Mesenteric fat pad (tissue), 1 donor: ENCODE measurements at places on chromosomes 7 and 10.

DNA sequence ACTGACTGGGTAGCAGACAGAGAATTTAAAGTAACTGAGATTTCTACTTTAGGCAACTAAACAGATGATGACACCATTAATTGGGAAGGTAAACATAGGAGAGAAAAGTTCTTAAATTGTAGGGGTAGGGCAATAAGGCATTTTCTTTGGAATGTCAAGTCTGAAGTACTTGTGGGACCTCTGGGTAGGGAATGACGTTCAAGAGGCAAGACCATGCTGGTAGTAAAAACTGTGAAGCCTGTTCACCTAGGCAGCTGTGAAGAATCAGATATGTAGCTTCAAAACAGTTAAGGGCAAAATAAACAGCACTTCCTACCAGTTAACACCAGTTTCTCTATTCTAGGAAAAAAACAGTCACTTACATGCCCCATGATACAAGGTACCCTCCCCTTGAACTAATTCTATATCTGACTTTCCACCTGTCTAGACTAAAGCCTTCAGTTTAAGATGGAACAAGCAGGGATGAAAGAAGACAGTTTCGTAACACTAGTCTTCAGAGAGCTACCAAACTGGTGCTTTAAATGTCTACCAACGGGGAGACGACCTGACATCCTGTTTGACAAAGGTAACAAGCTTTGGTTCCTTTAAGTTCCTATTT lies 63.1 kb upstream of the KCNIP2 start:
- DNase-seq = no peak

DNA sequence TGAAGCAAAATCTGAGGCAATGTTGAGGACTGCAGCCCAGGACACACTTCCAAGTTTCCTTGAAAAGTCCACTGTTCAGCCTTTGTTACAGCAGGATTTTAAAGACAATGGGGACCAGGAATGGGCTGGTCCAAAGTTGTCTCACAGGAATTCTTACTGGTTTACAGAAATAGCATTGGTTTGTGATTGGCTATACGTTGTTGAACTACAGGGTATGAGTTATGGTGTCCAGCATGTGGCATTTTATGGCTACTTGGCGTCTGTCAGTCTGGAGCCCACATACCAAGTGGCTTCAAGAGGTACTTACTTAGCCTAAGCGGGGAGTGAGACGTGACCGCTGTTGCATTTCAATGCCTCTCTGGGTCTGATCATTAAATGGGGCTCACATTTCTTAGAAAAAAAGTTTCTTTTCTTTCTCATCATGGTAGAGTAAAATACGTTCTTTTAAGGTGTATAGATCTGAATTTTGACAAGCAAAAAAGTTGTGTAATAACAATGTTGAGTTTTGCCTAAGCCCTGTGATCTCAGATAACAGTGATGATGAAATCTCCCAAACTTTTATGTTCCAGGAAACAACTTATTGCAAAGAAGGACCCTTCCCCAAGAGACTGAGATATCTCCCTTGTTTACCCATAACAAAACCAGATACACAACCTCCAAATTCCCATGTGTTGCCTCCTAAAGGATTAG lies 100.0 kb upstream of the TRIM24 start:
- no peak for DNase-seq

- DNase-seq = no peak
Measured at GRCh38 chr10:66656499-66656898, 269.3 kb upstream of the LRRTM3 start.

- no peak for DNase-seq
Measured at GRCh38 chr10:27745732-27746396, at the start of gene MKX. MKX (minus strand) TSS chr10:27745819; CDS start chr10:27743415, 2,404 bp downstream.

DNA sequence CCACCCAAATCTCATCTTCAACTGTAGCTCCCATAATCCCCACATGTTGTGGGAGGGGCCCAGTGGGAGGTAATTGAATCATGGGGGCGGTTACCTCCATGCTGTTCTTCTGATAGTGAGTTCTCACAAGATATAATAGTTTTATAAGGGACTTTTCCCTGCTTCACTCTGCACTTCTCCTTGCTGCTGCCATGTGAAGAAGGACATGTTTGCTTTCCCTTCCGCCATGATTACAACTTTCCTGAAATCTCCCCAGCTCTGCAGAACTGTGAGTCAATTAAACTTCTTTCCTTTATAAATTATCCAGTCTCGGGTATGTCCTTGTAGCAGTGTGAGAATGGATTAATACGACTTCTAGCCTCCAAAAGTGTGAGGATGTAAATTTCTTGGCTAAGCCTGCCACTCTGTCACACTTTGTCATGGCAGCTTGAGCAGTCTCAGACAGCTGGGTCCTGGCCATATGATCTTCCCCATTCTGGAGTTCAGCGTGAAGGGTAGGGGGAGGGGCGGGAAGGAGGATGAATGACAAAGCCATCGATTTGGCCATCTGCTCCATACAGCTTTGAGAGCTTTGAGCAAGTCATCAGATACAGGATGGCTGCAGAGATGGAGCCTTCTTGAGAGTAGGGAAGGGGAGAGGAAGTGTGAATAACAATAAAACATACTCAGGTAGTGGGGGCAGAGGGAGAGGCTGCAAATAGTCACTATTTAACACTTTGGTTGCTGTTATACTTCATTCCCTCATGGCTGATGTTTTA lies 19.1 kb upstream of the INPP5F start:
- no peak for DNase-seq

DNA sequence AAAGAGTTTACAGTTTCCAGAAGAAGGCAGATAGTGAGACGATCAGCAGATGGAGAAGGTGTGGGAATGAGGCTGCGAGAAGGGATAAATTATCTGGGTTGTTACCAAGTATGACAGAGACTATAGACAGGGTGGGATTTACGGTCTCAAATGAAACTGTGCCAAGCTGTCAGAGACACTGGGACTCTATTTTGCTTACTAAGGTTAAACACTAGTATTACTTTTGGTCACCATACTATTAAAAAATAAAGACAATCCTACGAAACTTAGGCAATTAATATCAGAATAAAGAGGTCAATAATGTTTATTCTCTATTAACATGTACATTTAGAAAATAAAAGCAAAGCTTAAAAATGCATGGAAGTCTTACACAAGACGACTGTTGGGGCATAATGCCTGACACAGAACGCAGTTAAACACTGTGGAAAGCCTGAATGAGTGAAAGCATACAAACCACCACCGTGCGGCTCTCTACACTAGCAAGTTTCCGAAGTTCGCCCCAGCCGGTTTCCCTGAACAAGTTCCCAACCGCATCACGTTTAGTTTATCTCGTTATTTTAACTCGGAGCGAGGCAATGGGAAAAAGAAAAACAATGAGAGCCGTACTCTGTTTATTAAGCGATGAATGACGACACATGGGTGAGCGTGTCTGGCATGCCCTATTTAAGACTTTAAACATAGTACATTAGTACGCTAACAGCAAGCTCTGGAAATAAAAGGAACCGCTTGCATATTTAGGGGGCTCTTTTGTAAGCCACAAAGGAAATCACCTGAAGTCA lies 909 bp upstream of the CC2D2B start:
- DNase-seq = no peak

DNA sequence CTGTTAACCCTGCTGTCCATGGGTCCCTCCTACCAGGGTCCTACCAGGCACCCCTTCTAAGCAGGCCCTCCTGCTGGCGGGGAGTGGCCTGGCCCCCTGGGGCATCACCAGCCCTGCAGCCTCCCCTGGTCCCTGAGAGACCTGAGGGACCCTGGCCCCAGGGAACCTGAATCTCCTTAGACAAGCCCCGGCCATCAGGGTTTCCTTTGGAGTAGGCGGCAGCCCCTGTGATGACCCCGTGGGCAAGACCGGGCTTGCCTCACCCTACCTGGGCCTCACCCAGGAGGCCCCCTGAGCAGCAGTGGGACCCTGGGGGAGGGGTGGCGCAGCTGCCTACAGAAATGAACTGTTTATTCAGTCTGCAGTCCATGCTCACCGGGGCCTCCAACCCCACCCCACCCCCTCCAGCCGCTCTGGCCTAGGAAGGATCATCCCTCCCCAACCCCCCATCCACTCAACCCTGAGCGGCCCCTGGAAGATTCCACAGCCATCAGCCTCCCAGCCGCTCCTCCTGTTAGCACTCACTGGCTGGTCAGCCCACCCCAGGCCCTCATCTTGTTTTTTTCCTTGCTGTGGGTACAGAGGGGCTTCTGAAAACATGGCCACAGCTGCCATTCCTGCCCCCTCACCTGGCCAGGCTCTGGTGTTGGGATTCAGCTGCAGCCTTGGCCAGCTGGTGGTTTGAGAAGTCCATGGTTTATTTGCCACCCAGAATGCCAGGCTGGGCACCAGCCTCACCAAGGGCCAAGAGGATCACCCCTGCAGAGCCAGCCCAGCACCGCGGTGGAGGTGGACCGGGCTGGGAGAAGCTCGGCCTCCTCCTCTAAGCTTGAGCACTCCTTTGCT lies 34.8 kb upstream of the CHST15 start:
- DNase-seq = peak; percentile 64

- DNase-seq = no peak
Measured at GRCh38 chr7:132511387-132511786, 64.9 kb downstream of the PLXNA4 start.

DNA sequence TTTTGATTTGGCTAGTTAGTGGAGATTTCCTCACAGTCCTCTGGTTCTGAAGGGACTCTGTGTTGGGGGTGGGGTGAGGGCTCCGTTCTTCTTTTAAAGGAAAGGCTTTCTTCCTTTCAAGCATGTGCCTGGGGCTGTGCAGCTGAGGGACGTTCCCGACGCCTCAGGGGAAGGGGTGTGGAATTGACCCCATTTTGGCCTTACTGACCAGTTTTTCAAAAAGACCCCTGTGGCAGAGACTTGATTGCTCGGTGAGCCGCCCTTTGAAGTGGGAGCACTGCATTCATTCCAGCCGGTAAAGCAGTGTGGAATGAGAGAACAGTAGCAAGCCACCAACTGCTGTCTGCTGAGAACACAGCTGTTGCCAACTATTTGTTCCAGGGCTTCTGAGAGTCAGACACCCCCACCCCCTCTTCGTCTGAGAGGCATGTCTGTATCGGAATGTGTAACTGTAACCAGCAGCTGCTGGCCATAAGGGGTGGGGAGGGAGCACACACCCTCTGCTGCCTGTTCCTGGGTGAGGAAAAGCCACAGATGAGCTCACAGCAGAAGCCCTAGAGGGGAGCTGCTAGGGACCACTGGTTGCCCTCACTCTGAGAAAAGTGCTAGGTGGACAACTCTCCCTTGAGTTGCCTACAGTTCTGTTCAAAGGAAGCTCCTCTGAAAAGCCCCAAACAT lies 33.2 kb downstream of the WBP1L start:
- peak; percentile 81 for DNase-seq

GRCh38 chr10:49620841-49621378 lies 7.1 kb downstream of the CHAT start:
- DNase-seq = peak; percentile 76

- DNase-seq = no peak
Measured at GRCh38 chr10:59577984-59578383, 131.7 kb downstream of the SLC16A9 start.

DNA sequence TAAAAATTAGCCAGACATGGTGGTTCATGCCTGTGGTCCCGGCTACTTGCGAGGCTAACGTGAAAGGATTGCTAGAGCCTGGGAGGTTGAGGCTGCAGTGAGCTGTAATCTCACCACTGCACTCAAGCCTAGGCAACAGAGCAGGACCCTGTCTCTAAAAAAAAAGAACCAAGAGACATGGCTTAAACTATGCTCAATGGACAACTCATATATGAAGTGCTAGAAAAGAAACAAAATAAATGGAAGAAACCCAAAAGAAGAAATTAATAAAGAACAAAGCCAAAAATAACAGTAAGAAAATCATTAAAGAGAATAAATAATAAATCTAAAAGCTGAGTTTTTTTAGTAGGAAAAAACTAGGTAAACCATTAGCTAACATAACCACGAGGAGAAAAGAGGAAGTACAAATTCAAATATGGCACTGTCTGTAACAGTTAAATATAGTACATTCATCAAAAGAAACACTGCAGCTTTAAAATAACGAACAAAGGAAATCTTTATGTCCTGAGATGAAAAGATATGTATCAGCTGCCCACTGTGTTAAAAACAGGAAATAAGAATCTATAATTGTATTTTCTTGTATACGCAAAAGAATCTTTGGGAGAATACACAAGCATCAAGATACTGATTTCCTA lies 48.7 kb downstream of the UPF2 start:
- DNase-seq = no peak

GRCh38 chr7:16916105-16916639 lies 34.4 kb upstream of the AGR3 start:
- no peak for DNase-seq

GRCh38 chr7:130946114-130946513 lies 212.1 kb upstream of the KLF14 start:
- DNase-seq = no peak

- DNase-seq = peak; percentile 69
Measured at GRCh38 chr10:71220689-71221540, 8.5 kb downstream of the UNC5B start.

DNA sequence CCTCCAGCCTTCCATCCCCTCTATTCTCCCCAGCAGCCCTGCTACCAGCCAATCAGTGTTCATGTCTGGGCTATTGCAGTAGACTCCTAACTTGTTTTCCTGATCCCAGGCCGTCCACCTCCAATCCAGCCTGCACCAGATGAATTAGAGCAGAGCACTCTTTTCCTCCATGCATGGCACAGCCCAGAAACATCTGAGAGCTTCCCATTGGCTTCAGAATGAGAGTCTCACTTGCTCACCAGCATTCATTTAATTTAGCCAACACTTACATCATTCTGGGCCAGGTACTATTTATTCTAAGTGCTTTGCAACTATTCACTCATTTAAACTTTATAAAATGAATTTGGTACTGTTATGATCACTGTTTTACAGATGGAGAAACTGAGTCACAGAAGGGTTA lies 51.4 kb upstream of the DUSP5 start:
- no peak for DNase-seq

DNA sequence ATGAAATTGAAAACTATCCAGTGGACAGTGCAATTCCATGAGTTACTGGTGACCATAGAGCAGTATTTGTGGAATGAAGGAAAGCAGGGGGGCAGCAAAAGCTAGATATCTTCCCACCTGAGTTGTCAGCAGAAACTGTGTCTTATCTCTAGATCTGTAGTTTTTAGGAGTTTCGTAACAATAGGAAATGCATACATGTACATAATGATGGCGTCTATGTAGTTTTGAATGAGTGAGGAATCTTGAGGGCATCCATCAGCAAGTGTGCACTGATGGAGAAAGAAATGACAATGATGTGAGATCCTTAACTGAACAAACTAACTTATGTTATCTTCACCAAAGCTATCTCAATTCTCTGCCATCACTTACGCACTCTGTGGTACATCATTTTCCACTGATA lies 114.5 kb downstream of the LRRC4 start:
- no peak for DNase-seq

DNA sequence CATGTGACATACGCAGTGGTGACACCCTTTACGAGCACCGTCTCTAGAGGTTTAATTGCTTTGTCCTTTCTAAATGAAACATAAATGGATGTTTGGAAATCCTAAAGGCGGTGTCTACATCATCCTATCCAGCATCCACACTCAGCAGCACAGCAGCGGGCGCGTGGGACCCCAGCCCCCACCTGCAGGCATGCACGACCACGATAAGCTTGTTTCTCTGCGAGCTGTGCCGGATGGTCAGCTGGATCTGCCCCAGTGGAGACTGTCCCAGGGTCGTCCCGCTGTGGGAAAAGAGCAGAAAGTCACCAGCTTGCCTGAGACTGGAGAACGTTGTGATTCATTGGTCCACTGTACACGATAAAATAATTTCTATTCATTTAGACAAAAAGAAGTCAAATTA lies 34.2 kb upstream of the NCAPG2 start:
- DNase-seq = no peak
